ENCODE measurements at places on chromosomes 12 and 14.

DNA sequence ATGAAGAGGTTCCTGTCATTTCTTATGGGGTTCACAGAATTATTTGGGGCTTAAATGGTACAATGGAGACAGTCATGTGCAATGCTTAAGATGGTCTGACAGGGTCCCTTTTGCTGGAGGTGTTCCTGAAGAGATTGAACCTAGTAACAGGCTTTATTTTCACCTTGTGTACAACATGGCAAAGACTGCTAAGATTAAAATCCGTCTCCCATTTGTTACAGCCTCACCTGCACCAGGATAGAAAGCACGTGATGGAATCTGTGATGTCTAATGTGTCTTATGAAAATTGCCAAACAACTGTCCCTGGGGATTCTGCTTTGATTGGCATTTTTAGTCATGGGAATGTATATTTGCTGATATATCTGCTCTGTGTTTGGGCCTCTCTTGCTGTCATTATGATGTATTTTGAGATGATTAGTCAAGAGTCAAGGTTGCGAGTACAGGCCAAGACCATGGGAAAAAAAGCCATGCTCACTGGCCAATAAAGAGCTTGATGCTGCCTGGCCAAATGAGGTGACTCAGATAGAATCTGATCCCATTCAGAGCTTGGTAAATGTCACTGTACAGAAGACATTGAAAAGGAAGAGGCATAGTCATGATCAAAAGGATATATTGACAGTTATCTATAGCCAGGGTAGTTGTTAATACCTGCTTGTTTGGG is 96.1 kb downstream of the FLRT2 start:
- DNase-seq = no peak

- DNase-seq = no peak
Measured at GRCh38 chr14:75607842-75608640, 29.6 kb downstream of the FLVCR2 start.

GRCh38 chr14:20820063-20820904 is 17.6 kb upstream of the RNASE1 start:
- DNase-seq = no peak

DNA sequence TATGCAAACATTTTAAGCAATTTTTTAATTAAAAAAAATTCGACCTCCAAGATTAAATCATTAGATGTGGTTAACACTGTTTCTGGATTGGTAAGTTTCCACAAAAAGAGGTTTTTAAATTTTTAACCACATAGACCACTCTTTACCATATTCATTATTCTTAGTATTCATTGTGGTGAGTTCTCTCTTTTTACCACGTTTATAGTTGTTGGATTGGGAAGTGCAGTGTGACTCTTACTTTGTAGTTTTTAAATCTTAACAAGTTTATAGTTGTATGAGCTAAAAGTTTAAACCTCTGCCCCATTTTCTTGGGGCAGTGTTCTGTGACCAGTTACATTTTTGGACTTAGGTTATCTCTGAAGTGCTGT is 8.6 kb downstream of the ATP2A2 start:
- no peak for DNase-seq

DNA sequence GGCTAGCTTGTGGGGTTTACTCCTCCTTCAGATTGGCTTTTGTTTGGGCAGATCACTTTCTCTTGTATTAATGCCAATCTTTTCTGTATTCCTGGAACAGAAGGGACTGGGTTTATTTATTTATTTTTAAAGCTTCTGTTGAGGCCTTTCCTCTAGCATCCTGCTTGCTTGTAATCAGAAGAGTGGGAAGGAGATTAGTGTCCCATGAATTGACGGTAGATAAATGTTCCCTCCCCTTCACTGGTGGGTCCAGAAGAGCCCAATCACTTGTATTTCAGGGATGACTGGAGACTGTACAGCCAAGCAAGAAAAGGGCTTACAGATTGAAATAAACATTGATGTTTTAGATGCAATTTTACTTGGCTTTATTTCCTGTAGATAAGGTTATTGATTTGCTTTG is 71.0 kb downstream of the LIN52 start:
- DNase-seq = no peak

DNA sequence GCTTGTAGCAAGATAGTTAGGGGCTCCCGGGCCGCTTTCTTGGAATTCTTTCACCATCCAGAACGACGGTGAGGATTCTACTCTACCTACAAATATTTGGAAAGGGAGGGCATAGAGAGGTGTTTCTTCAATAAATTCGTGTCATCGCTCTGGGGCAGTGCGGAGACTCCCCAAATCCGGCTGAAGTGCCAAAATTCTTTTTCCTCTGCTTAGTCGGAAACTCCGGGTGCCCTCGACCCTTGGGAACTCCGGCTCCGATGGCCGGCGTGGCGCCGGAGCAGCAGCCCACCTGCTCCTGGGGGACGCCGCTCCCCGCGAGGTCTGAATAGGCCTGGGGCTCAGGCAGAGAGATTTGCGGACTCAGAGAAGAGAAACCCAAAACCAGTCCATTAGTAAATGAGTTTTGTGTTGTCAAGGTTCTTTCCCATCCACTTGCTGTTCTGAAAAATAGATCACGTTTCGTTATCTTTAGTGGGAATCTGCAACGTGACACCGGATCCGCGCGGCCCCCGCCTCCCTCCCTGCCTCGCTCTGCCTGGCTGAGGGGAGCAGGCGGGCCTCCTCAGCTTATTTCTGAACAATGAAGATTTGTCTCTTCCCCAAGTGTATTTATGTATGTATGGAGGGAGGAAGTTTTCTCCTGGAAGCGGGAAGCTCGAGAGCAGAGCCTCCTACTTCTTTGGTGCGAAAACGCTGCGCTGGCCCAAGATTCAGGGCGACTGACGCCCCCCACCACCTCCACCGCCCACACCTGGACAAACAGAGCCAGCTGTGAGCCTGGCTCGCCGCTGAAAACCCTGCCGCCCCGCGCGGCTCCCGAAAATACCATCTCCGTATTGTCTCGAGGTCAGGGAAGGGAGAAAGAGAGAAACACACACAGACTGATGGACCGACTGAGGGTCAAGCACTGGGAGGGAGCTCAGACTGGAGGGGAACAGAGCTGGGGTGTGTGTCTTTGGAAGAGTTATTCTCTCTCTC is 3.7 kb upstream of the SIX1 start:
- DNase-seq = no peak

DNA sequence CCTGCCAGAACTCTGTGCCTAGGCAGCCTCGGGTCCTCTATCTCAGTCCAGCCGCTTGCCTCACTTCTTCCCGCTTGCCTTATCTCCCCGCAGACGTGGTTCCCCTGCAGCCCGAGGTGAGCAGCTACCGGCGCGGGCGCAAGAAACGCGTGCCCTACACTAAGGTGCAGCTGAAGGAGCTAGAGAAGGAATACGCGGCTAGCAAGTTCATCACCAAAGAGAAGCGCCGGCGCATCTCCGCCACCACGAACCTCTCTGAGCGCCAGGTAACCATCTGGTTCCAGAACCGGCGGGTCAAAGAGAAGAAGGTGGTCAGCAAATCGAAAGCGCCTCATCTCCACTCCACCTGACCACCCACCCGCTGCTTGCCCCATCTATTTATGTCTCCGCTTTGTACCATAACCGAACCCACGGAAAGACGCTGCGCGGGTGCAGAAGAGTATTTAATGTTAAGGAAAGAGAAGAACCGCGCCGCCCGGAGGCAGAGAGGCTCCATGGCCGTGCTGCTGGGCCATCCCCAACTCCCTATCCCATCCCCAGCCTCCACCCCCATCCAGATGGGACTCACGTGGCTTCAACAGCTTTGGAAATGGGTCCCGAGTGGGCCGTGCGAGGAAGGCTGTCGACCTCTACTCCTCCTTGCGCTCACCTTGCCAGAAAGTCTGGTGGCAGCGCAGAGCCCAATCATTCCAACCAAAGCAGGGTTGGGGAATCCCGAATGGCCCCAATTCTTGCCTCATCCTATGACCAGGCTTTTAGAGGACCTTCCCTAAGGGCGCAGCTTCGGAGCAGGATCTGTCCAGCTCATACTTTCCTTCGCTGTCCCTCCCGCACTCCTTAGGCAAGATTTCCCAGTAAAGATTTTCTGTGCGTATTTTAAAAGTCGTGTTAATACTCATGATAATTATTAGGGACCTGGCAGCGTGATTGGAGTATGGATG is 6.5 kb downstream of the HOXC13 start:
- DNase-seq = no peak

GRCh38 chr12:69966839-69967238 is 141.8 kb downstream of the MYRFL start:
- DNase-seq = no peak

DNA sequence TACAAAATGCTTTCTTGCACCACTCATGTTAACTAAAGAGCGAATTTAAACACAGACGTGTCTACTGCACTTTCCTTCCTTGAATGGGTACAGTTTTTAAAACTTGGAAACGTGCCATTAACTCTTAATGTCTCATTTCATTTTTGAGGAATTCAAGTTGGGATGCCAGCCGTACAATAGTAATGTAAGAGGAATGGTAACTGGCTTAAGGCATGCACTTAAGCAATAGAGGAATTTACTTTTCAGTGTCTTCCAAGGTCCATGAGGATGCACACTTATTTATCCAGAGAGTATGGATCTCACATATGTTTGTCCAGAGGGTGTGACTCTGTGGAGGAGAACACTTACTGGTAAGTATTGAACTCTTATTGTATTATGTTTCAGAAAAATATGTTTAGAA is 52.9 kb downstream of the PPP4R4 start:
- DNase-seq = no peak

DNA sequence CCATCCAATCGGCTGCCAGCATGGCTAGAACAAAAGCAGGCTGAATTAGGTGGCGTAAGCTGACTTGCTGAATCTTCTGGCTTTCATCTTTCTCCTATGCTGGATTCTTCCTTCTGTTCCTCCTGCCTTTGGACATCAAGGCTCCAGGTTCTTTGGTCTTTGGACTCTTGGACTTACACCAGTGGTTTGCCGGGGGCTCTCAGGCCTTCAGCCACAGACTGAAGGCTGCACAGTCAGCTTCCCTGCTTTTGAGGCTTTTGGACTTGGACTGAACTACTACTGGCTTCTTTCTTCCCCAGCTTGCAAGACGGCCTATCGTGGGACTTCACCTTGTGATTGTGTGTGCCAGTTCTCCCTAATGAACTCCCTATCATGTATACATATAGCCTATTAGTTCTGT is 42.0 kb downstream of the RPS6KA5 start:
- no peak for DNase-seq
